DMS79 treated with DMSO at 0.1 percent for 48 hours (cell line): ENCODE measurements at places on chromosomes 4 and X.

GRCh38 chr4:102076622-102077021 lies 268.7 kb downstream of the SLC39A8 start:
- DNase-seq = no peak

DNA sequence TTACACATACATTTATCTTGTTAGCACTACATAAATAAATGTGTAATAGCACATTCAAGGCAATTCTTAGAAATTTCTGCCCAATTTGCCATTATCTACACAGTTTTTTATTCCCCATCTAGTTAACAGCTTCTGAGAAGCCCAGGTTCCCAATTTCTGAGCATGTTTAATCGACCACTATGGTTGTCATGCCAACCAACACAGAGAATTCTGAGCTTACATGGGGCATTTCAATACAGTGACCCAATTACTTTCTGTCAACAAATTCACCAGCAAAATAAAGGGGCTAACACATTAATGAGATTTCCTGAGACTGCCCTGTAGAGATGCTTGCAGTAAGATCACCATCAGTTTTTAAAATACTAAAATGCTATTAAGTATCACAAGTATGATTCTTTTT lies 22.0 kb downstream of the GPM6A start:
- DNase-seq = no peak

- peak; percentile 63 for DNase-seq
Observed at GRCh38 chr4:138851391-138852335, 163.9 kb upstream of the NOCT start.

DNA sequence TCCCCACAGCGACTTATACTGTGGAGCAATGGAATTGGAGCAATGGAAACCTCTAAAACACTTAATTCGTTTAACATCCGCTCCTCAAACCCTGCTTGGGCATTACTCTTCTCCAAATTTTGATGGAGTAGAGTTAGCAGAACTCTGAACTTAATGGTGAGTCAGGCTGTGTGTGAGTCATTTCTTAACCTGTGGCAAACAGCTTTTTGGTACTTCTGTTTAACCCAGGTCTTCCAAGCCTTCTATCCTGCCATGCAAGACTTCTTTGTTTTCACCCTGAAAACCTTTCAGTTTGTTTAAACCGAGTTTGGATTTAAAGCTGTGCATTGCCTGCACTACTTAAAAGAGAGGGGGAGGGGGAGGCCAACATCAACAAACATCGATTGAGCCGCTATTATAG lies 3.6 kb upstream of the AMOT start:
- DNase-seq = no peak

- no peak for DNase-seq
Observed at GRCh38 chr4:7912826-7913225, 26.8 kb downstream of the AFAP1 start.

- no peak for DNase-seq
Observed at GRCh38 chr4:84484236-84484635, 14.9 kb downstream of the NKX6-1 start.

DNA sequence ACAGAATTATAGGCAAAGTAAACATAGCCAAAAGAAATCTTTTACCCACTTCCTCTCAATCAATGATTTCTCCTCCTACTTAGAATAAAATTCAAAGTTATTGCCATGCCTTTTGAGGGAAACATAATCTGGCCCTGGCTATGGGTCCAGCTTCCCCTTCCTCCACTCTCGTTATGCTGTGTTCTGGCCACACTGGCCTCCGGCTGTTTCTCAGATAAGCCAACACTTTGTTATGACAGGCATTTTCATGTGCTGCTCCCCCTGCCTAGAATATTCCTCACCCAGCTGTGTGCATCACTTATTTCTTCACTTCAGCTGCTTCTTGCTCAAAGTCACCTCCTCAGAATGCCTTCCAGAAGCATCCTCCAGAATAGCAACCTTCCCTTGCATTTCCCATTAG lies 386.6 kb upstream of the AADAT start:
- DNase-seq = no peak

GRCh38 chr4:67879486-67879885 lies 4.3 kb downstream of the TMPRSS11D start:
- no peak for DNase-seq

GRCh38 chr4:137180349-137180748 lies 351.9 kb downstream of the PCDH18 start:
- DNase-seq = no peak

GRCh38 chrX:43140582-43140981 lies 362.6 kb upstream of the PPP1R2C start:
- DNase-seq = no peak

DNA sequence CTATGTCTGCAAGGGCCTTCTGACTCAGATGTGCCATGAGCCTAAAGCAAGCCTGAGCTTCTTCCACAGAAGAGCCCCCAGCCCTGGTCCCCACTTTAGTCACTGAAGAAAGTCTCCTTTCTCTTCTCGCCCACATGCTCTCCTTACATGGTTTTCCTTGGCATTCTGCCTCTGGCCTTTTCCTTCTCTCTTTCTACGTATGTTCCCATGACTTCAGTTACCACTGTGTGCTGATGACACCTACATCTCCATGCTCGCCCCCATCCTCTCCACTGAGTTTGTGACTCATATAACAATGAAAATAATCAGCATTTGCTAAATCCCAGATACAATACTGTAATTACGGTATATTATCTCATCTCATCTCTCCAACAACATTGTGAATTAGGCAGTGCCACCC lies 149.3 kb downstream of the AMMECR1 start:
- no peak for DNase-seq

GRCh38 chr4:163462556-163462955 lies 11.0 kb downstream of the TKTL2 start:
- no peak for DNase-seq

DNA sequence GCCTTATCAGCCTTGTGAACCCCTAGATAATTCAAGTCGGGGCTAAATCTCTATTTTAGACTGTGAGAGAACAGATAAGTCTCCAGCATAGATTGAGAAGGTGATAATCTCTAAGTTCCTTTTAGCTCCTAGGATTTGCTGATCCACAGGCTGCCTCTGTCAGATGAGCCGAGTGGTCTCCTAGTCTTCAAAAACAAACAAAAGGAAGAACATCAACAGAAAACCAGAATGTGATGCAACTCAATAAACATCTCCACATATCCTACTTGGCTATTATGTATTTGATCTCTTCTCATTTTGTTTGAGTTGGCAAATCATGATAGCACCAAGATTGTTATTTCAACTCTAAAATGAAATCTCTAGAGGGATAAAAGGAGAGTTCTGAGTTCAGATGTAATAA lies 88.4 kb upstream of the SLC7A11 start:
- no peak for DNase-seq

- no peak for DNase-seq
Observed at GRCh38 chr4:105555409-105555808, 3.0 kb downstream of the ARHGEF38 start.

DNA sequence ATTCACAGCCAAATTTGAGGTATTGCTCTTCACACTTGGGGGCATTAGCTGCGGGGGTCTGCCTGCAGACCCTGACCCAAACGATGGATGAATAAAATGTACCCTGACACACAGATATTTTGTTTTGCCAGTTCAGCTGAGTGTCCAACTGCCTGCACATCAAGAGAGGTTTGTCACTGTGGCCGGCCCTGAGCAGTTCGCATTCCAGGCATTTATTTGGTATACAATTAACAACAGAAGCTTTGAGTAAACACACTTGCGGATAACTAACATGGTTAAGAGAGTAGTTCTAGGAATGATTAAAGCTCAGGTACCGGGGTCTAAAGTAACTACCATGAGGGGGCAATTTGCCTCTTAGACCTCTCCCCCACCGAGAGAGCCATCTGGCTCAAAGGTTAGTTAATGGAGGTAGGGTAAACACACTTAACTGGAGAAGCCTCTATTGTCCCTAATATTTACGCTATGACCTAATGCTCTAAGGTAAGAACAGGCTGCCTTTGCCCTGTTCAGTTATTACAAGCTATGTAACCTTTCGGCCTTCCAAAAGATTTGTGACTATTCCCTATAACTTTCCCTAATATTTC lies 162.0 kb downstream of the SNCA start:
- no peak for DNase-seq

- no peak for DNase-seq
Observed at GRCh38 chrX:41684138-41684537, 4.6 kb upstream of the GPR34 start.

DNA sequence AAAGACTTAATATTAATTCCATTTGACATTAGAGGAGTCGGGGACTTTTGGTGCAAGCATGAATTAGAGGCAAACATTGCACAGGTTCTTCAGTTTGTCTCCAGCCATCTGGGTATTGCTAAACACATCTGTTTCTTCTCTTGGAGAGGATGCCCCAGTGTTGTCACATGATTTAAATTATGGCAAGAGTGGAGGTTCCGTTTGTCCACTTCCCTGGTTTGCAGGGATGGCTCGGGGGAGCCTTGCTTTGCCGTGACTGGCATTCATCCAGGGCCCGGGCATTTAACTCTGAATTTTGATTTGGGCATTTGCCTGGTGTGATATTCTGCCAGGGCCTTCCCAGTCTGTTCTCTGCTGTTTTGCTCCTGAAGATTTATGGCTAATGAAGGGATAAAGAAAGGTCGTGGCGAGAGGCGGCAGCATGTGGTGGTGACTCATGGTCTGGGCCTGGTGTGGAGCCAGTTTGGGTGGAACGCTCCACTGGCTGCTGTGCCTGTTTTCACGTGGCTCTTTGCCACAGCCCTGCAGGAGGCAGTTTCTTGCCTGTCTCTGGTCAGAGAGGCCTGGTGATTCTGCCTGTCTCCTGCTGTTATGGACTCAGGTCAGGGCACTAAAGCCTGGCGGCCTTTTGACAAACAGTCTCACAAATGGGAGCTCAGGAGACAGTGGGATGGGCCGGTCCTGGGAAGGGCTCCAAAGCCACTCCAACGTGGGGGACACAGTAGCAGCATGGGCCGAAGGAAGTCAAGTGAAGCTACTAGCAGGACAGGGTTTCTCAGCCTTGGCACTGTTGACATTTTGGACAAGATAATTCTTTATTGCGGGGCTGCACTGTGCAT lies 99.4 kb upstream of the PGRMC2 start:
- peak; percentile 51 for DNase-seq

GRCh38 chr4:94346541-94346940 lies 3.9 kb upstream of the HPGDS start:
- no peak for DNase-seq

DNA sequence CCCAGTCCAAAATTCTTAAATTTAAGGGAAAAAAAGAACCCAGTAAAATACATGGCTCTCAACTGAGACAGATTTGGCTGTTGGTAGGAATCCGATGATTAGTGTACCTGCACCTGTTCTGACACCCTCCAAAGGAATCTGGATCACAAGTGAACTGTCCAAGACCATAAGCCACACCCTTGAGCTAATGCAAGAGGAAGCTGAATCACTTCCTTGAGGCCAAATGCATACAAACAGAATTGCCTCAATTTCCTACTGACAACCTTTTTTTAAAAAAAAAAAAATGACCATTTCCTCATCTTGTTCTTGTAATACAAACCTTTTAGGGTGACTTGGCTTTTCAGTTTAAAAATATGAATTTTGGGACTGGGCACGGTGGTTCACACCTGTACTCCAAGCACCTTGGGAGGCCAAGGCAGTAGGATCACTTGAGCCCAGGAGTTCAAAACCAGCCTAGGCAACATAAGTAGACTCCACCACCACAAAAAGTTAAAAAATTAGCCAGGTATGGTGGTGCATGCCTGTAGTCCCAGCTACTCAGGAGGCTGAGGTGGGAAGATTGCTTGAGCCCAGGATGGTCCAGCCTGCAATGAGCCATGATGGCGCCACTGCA lies 10.7 kb upstream of the FBXL5 start:
- no peak for DNase-seq

DNA sequence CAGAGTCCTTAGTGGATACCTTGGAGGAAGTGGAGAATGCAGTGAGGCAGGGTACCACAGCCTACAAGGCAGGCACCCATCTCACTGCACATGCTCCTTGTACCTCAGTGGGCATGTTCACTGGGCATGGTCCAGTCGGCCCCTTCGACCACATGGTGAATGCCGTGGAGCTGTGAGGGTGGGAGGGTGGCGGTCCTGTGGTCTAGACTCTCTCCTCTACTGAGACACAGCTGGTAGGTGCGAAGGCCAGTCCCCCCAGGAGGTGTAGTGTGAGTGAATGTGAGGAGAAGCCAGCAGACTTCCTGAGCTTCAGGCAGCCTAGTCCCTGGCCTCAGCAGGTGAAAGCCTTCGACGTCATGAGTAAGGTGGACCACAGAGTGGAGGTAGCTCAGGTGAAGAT lies 12.2 kb downstream of the XAGE2 start:
- no peak for DNase-seq

DNA sequence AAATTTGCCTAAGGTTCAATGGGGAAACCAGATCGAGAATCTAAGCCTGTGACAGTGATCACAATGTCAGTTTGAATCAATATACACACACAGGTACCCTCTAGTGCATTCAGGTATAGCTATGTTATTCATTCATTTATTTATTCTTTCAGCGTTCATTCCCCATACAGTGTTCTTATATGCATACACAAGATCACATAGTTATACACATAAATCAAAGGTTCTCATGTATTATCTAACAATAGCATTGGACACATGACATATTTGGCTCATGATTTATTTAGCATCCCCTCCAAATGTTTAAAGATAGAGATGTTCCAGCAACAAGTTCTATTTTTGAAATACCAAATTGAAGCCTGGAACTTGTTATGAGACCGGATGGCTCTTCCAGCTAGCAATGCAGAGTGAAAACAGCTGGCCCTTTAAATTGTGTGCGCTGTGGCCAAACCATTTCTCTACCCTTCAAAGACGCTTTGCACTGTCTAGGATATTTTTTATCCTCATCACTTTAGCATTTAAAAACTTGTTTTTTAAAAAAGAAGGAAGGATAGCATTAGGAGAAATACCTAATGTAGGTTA lies 131.0 kb downstream of the ATXN3L start:
- no peak for DNase-seq

DNA sequence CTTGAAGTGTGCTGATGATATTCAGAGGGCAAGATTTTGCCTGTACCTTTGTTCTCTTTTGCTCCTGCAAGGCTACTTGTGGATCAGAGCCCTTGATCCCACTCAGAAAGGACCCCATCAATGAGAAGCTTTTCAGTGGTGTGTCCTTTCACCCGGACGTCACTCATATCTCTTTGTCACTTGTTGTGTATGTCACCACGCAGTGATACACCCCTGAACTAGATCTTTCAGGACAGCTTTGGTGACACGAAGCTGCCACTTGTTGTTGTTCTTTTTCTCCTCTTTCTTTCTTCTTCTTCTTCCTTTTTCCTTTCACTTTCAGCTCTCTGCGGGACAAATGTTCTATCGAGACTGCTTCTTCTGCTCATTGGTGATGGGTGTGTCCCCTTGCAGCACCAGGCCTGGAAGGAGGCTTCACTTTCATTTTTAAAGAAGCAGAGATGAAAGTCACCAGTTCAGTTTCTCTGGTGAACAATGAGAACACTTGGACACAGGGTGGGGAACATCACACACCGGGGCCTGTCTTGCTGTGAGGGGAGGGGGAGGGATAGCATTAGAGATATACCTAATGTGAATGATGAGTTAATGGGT lies 83.6 kb downstream of the NBDY start:
- no peak for DNase-seq

- no peak for DNase-seq
Observed at GRCh38 chr4:2763511-2763967, 7.4 kb upstream of the TNIP2 start.

GRCh38 chrX:12989461-12989860 lies 14.6 kb downstream of the TMSB4X start:
- DNase-seq = no peak

GRCh38 chr4:88158038-88158488 lies 376 bp downstream of the ABCG2 start:
- no peak for DNase-seq

- DNase-seq = no peak
Observed at GRCh38 chrX:149563359-149563758, 13.6 kb upstream of the HSFX3 start.

GRCh38 chr4:88457307-88458103 lies 586 bp downstream of the HERC5 start:
- no peak for DNase-seq
